ENCODE measurements at places on chromosomes 2 and 18.

DNA sequence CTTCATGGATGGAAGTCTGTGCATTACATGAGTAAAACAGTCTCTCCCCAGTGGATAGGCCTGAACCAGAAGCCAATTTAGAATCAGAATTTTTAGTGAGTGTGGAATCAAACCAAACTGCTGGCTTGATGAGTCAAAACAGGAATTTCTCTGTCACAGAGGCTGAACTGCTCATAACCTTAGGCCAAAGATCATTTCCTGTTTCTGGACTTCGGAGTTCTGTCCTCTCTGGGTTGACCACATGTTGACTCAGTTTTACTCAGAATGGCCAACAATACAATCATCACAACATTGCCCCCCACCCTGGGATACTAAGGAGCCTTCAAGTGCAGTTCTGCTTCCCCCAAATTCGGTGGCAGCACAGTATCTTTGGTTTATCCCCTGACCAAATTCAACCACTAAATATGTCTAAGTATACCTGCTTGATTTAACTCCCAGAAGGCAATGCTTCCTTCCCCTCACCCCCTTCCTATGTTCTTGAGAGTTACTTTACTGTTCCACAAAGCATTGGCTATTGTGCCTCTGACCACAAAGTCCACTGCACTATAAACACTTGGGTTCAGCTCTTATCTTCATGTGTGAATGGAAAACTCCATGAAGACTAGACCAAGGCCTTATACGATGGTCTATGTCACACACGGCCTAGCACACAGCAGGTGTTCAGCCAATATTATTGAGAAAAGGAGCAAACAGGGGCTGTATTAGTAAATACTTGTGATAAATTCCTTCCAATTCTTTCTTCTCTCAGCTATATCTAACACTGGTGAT lies 67.8 kb downstream of the NXPH2 start:
- DNase-seq: peak; percentile 5

DNA sequence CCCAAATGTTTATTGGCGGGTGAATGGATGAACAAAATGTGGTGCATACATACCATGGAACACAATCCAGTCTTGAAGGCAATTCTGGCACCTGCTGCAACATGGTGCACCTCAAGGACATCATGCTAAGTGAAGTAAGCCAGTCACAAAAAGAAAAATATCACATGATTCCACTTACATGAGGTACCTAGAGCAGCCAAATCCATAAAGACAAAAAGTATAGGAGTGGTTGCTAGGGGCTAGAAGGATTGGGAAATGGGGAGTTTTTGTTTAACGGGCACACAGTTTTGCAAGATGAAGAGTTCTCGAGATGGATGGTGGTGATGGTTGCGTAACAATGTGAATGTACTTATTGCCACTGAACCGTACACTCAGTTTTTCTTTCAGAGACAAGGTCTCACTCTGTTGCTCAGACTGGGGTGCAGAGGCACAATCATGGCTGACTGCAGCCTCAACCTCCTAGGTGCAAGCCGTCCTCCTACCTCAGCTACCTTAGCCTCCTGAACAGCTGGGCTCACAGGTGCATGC lies 90.9 kb upstream of the CERS6 start:
- no peak for DNase-seq

- DNase-seq: no peak
Measured at GRCh38 chr2:86186431-86186830, 8.8 kb downstream of the IMMT start.

GRCh38 chr2:203328760-203329540 lies 756 bp downstream of the ABI2 start:
- DNase-seq: peak; percentile 24

DNA sequence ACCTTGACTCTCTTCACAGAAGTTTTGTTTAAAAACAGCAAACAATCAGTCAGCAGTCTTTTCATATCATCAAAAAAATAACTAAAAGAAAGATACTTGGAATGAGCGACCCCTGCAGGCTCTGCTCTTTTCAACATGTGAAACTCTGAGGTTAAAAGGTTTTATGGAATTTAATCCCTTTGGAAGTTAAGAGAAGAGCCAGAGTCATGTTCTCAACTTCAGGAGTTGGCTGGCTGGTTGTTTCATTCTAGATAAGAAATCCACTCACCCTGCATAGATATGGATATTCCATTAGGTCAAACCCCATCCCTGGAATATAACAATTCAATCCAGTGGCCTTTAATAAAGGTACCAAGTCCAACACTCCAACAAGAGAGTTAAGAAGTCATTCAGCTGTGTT lies 115.6 kb upstream of the RMDN2 start:
- no peak for DNase-seq

DNA sequence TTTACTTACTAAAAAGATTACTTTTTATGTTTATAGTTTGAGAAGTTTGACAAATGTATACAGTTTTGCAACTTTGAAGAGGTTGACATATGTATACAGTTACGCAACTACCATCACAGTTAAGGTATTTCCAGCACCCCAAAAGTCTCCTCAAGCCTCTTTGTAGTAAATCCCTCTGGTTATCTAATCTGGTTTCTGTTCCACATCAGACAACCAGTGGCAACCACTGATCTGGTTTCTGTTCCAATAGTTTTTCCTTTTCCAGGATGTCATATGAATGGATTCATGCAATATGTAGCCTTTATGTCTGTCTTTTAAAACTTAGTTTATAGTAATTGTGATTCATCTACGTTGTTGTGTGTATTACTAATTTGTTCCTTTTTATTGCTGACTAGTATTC lies 23.5 kb downstream of the IFIH1 start:
- DNase-seq: no peak

DNA sequence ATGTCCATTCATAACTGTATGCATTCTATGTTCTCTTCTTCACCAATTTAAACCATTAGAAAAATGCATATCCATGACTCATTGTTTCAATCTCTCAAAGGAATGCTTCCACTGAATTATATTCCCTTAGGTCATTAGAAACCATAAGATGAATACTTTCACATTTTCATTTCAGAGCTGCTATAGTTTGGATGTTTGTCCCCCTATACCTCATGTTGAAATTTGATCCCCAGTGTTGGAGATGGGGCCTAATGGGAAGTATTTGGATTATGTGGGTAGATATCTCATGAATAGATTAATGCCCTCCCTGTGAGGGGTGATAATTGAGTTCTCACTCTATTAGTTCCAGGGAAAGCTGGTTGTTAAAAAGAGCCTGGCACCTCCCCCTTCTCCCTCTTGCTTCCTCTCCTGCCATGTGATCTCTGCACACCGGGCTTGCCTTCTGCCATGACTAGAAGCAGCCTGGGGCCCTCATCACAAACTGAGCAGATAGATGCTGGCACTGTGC lies 35.7 kb downstream of the THUMPD2 start:
- no peak for DNase-seq

GRCh38 chr2:121976926-121977325 lies 221.5 kb downstream of the TSN start:
- no peak for DNase-seq

DNA sequence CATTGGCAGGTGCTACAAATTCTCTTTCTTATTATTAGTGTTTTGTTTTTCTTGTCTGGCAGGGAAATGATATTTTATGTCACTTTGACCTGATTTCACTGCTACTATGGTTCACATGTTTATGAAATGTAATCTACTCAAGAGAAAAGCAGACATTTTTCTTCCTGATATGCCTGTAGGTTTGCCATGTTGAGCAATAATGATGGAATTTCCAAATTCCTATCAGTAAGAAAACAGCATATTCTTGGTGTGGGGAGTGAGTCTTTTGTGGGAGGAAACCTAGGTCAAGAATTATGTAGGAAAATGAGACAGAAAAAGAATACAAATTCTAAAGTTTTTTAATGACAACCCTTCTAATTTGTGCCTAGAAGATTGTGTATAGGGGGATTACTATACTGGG lies 356.4 kb downstream of the SLC4A3 start:
- DNase-seq: no peak

- DNase-seq: no peak
Measured at GRCh38 chr18:61064911-61065310, 268.3 kb upstream of the CDH20 start.

- no peak for DNase-seq
Measured at GRCh38 chr2:88077080-88077479, 9.5 kb downstream of the SMYD1 start.

GRCh38 chr2:47096451-47096850 lies 58.7 kb downstream of the STPG4 start:
- no peak for DNase-seq

DNA sequence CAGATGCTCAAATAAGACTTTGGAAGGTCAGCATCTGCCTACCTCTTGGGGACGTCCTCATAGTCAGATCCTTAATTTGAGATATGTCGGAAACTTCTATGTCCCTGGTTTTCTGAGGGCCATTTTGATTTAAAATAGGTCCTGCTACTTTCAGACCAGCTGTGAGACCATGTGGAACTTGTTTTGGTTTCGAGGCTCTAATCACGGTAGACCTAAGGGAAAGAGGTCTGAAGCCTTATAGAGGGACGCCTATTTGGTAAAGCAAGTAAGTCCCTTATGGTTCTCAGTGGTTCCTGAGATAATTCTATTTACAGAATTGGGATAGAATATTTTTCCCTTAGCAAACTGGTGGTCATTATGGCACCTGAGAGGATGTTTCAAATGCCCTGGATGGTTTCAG lies 75.1 kb downstream of the RFTN2 start:
- no peak for DNase-seq

DNA sequence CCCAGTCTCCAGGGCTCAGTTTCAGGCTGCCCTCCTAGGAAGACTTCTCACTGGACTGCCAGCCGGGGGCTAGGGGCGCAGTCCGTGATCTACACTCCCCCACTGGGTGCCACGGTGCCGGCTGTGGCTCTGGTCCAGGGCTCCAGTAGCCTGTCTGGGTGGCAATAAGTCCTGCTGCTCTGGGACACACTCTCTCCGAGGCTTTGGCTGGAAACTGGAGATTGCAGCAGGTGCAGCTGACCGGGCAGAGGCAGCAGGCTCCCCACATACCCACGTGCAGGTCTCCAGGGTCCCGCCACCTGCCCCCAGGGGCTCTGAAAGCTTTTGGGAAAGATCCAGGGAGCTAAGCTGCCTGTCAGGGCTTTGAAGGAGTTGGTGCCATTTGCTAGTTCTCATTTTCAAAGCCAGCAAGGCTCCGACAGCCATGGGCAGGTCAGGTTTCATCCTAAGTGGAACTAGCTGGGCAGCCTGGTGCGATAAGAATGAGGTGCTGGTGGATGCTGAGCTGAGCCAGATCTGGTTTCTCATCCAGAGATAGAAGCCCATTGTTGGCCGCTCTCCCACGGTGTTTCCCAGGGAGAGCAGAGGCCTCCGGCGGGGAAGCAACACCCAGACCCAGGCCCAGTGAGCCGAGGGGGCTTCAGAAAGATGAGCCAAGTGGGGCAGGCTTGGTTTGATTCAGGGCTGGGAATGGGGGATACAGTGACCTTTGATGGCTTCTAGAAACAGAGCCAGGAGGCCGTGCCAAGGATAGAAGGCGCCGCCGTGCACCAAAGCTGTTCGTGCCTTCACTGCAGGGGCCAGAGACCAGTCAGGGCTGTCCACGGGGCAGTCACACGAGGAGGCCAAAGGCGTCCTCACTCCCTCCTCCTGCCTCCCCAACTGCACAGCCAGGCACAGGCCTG lies 141.7 kb upstream of the GPC1 start:
- DNase-seq: no peak

DNA sequence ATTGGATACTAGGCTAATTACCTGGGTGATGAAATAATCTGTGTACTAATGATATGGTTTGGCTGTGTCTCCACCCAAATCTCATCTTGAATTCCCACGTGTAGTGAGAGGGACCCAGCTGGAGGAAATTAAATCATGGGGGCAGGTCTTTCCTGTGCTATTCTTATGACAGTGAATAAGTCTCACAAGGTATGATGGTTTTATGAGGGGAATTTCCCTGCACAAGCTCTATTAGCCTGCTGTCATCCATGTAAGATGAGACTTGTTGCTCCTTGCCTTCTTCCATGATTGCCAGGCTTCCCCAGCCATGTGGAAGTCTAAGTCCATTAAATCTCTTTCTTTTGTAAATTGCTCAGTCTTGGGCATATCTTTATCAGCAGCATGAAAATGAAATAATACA lies 394.1 kb upstream of the SYT4 start:
- DNase-seq: no peak

- DNase-seq: no peak
Measured at GRCh38 chr2:170369228-170369627, 191.3 kb downstream of the MYO3B start.

- DNase-seq: peak; percentile 64
Measured at GRCh38 chr2:70948337-70949003, 12.8 kb downstream of the ATP6V1B1 start.
